Right forelimb (tissue), 1 donor: ENCODE measurements at places on chromosomes 5 and 9.

- no peak for DNase-seq
These were observed 29.0 kb upstream of the MAP3K1 start for GRCh38 chr5:56786346-56786745.

- DNase-seq: no peak
These were observed 47.2 kb downstream of the SGTB start for GRCh38 chr5:65674749-65675148.

- peak; percentile 27 for DNase-seq
These were observed 228.1 kb downstream of the FSTL4 start for GRCh38 chr5:133384120-133384855.

- no peak for DNase-seq
These were observed 93.4 kb upstream of the IRX4 start for GRCh38 chr5:1975898-1976765.

GRCh38 chr5:141635646-141636045 is 1.0 kb downstream of the HDAC3 start:
- DNase-seq: no peak

DNA sequence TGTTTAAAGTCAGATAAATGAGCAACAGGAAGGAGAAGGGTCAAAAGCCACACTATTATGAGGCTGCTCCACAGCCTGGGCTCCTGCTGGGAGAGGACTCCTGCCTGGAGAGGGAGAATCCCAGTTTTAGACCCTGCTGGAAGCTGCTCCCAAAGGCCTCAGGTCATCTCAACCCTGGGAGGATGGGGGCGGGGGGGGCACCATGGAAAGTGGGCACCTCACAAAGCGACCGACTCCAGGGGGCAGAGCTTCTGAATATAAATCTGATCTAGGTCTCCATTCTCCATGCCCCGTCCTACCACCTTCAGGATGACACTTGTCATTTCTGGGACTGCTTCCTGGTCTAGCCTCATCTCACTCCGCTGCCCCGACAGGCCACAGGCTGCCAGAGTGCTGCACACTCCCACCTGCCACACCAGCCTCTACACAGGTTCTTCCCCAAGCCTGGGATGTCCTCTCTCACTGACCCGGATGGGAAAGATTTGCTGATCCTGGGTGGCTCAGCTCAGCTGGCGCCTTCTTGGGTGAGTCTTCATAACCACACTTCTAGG is 183.4 kb downstream of the GAPVD1 start:
- DNase-seq: no peak

DNA sequence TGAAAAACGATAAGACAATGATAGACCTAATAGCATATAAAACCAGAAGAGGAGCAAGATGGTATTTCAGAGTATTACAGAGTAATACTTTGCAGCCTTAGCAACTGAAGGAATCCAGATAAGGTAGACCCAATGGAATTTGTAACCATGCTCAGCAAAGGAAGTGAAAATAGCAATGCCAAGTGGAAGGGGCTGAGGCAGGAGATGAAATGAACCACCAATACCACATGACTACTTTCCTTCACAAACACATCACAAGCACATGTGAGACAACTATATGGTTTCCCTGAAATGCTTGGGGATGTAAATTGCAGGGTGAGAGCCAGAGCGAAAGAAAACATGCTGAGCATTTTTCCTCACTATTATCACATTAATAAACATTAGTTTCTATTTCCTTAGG is 79.8 kb upstream of the MELK start:
- no peak for DNase-seq

DNA sequence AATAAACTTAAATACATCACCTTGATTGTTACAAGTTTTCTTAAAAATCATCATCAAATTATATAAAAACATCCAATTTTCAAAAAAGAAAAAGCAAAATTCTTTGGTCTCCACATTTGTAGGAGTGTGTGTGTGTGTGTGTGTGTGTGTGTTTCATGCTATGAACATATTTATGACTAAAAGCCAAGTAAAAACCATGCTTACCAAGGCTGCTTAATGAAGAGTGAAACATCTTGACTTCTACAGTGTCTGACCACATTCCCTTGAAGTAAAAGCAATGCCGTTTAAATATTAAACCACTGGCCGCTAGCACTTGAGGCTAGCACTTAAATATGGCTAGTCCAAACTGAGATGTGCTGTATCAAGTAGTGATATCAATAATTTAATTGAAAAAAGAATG is 549.1 kb upstream of the CCNG1 start:
- DNase-seq: no peak

DNA sequence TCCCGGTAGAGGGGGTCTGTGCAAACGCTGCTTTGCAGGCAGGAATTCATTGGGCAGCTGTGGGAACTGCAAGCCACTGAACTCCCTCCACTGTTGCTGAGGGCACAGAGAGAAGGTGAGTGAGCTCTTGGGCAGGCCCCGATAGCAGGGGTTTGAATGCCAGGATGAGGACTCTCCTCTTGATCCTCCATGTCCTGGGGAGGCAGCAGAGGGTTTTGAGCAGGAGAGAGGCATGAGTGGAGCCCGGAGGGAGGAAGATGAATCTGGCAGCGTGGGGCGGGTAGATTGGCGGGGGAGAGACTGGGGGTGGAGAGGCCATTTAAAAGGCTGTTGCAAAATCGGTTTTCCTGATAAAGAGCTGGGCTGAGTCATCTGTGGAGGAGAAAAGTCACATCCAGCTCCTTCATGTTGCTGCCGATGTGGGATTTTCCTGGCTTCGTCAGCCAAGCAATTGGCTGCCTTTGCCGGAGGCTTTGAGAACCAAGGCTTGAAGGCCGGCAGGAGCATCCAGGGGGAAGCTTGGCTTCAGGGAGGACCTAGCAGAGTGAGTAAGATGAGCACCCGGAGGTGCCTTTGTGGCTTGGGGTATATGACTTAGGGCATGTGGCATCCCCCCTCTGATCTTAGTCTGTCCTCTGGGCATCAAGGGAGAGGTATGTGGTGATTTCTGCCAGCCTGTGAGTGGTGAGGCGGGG is at the start of gene SYNPO:
Gene SYNPO (plus strand): TSS at position 350 of the 695 bp plus-strand sequence. CDS start 7,616 bp downstream, outside the sequence.
- DNase-seq: peak; percentile 70

DNA sequence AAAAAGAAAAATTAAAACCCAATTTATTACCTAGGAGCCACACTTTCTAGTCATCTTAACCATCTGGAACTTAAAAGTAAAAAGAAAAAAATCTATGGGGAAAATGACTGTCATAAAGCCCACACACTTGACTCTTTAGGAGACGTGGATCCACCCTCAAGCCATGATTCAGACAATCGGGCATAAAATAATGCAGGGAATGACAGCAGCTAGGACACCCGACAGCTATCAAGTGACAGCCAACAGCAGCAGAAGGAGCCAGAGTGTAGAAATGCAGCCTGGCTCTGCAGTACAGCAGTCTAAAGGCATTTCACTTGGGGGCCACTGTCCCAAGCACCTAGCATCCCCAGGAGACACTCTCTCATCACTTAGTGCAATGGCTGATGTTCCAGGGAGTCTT is 226.9 kb downstream of the CAAP1 start:
- no peak for DNase-seq

DNA sequence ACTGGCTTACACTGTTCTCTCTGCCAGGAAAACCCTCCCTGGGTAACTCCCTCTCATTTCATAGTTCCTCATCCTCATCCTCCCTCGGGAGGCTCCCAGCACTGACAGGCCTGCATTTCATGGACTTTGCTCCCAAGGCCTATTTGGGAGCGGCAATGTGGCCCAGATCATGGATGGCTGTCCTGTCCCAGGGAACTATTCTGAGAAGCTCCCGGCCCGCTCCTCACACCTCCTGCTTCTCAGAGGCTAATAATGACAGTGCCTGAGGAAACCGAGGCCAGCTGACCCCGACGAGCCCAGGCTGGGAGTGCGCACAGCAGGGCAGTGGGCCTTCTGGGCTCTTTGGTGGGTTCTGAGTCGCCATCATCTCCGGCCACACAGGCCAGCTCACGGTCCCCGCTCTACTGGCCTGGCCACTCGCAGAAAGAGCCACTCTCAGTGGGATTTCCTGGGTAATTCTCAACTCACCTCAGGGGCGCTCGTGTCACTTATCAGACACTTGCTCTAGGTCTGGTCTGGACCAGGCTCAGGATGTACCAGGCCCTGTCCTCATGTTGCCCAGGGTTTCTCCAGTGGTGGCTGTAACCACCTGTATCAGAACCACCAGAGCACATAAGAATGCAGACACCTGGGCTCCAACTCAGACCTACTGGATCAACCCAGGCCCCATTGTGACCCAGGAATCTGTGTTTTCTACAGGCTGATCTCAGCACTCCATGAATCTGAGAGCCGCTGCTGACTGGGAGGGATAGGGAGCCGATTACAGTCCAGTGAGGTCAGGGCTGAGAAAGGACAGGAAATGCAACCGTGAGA is 2.0 kb upstream of the DOLPP1 start:
- no peak for DNase-seq

DNA sequence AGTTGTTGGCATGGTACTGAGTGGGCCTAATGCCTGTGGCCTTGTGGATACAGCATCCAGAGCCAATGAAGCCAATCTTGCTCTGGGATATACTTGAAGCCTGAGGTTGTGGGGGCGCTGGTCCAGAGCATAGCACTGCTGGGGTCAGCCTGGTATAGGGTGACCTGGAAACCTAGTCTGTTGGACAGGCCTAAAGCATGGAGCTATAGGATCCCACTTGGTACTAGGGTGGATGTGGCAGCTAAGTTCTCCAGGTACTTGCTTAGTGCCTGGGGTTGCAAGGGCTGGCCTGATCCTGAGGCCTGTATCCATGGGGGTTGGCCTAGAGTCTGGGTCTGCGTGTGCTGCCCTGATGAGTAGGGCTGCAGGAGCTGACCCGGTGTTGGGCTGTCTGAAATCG is 1168.2 kb upstream of the C9orf72 start:
- no peak for DNase-seq

DNA sequence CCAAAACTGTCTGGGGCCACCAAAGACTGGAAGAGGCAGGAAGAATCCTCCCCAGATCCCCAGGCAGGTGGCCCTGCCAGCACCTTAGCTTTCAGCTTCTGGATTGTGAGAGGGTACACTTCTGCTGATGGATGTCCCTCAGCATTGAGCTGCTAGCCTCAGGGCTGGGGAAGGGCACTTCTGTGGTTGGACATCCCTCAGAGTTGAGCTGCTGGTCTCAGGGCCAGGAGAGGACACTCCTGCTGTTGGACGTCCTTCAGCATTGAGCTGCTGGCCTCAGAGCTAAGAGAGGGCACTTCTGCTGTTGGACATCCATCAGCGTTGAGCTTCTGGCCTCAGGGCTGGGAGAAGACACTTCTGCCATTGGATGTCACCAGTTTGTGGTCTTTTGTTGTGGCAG is 83.8 kb upstream of the FCN1 start:
- DNase-seq: no peak

DNA sequence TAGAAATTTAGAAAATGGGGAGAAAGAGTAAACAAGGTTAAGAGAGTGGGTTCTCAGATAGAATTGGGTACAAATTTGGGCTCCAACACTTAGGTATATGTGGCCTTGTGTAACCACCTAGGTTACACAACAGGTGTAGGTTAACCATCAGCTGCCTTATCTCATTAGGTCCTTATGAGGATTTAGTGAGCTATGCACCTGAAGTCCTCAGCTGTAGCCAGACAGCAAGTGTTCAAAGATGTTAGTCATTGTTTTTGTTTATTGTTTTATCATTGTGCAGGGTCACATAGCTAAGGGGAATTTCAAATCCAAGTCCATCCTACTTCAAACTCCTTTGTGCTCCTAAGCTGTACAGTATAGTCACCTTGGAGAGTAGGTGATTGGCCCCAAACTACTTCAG is 970 bp upstream of the TRIM32 start:
- DNase-seq: no peak

DNA sequence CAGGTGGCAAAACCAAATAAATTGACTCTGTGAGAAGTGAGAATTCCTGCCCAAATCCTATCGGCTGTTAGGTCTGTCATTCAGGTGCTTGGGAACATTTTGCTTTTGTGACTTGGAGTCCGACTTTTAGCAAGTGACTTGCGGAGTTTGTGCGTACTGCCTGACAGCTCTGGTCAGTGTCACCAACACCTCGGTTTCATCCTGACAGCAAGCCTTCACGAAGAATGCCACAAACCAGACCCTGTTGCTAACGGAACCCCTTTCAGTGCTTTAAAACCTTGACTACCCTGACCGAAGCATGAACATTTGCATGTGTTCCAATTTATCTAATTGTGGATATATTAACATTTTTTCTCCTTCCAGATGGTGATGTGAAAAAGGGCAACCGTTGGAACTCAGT is 26.5 kb downstream of the LIX1 start:
- no peak for DNase-seq

DNA sequence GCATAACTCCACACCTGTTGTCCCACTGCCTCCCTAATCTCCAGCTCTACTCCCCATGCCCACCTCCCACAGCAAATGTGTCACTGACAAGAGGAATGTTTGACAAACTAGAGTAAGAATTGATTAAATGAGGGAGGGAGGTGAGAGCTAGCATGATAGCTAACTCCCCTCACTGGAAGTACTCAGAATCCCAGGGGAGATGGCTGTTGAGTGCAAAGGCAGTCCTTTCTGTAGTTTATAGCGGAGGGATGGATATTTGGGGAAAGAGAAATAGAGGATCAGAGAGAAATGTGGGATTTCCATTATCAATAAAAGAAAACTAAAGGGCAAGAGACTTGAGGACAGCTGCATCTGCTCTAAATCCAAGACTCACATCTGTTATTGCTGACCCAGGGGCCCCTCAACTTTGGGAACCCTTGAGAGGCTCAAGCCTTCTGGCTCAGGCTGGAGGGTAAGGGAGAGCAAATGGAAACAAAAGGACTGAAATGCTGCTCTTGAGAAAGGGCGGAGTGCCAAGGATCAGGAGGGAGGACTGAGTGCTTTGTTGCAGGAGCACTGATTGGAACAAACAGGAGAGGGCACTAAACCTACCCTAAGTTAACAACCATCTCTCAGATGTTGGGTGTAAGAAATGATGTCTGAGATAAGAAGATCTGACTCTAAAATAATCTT is 372.1 kb downstream of the NTRK2 start:
- no peak for DNase-seq

DNA sequence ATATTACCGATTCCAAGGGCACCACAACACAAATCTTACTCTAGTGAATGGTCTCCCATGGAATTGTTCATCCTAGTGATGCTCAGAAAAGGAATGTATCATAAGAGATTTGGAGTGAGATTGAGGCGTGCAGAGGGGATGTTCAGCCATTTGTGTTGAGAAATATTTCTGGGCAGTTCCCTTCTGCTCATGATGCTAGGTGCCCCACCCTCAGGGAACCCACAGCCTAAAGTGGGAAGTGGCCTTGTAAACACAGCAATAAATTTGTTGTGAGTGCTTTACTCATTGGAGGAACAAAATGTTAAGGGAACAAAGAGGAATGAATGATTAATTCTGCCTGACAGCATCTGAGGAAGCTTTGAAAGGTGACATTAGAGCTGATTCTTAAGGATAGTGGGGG is 129.9 kb downstream of the TLE4 start:
- DNase-seq: no peak

DNA sequence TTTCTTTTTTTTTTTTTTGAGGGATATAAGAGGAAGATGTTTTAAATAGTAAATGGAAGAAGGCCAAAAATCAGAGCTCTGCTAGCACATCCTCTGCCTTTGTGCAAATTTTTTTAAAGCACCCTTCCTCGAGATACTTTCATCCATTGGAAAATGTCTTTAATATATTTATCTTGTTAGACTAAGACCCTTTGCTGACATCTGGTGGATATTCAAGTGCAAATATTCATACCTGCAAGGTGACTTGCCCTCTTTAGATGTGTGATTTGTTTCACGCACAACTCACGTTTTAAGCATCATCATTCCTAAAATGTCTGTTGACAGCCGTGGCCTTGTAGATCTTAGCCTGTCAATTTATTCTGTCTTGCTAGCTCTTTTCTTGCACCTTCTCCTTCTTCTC is 258.5 kb downstream of the AGTPBP1 start:
- no peak for DNase-seq

- no peak for DNase-seq
These were observed 58.5 kb upstream of the IER5L start for GRCh38 chr9:129236441-129237145.
